ENCODE measurements at places on chromosomes 1 and 21. TPM values are rescaled to one million over a fixed set of nuclear protein-coding genes. Genes with fewer than 3 reads are reported as not detected.

- DNase-seq: no peak
Measured at GRCh38 chr1:101100674-101101073, 75.1 kb upstream of the DPH5 start.

DNA sequence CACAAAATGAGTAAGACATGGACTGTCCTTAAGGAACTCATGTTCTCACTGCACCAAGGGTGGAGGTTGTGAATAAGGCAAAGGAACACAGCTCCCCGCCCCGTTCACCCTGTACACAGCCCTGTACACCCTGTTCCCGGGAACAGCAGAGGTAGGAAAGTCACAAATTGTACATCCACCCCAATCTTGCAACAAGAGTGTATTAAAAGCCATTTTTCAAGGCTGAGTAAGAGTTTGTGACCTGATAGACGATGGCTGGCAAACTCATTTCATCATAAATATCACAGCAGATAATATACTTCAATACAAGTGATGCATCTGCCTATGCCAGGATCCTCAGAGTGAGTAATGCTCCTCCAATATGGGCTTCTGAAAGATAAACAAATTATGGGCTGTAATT lies 52.5 kb upstream of the CAMK1G start:
- no peak for DNase-seq

DNA sequence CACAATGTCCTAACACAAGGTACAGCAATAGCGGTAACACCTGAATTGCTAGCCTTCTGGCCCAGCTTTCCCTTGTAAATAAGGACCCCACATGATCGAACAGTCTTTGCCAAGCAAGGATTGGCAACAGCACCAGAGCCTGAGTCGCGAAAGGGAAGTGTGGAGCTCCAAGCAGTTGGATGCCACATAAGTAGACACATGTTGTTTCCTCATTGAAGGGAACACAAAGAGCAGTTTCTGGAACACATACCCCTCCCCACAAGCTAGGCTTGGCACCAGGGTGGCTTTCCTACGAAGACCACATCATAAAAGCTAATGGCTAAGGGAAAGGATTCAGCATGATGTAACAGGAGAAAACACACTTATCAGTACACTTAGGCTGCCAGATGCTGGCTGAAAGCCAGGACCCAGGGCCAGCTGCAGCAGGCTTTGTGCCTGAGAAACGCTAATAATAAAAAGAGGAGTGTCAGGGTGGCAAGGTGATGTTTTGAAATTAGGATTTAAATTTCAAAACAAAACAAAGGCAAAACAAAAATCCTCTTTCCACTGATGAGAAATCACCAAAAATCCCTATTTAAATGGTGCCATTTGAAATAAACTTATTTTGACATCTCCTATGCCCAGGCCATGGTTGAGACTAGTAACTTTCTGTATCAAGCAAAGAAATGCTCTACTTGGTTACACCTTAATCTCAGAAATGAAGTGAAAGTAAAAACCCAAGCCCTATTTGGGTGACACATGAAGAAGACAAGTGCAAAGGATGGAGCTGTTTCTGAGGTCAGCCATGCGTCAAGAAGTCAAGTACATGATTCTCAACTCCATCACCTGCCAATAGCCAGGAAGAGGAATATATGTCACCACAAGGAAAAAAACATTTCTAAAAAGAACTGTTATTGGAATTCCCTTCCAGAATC lies 11.9 kb upstream of the CPLANE2 start:
- peak; percentile 87 for DNase-seq

KCNN3 gene
- 0.73 TPM for total RNA-seq

- no peak for DNase-seq
Measured at GRCh38 chr1:228108742-228109072, 392 bp downstream of the MRPL55 start.

FAM3B gene
- total RNA-seq: 0.98 TPM

GRCh38 chr1:217506878-217507277 lies 124.0 kb downstream of the GPATCH2 start:
- no peak for DNase-seq

OR2M3 gene
- total RNA-seq: not detected

CLDN14 gene
- 0.37 TPM for total RNA-seq

GRCh38 chr1:174232761-174233160 lies 73.4 kb downstream of the RABGAP1L start:
- DNase-seq: no peak

Data from left colon (tissue), 2 donors.